Astrocyte of the cerebellum (primary cell): ENCODE measurements at places on chromosomes 7 and 10.

GRCh38 chr7:44884621-44885393, 523 bp downstream of the PURB start:
- no peak for DNase-seq

- DNase-seq: no peak
Observed at GRCh38 chr10:65571011-65571570, 1354.7 kb upstream of the LRRTM3 start.

GRCh38 chr10:79132681-79133381, 64.1 kb downstream of the ZMIZ1 start:
- no peak for DNase-seq

- no peak for DNase-seq
Observed at GRCh38 chr7:157126921-157127320, 11.8 kb upstream of the UBE3C start.

DNA sequence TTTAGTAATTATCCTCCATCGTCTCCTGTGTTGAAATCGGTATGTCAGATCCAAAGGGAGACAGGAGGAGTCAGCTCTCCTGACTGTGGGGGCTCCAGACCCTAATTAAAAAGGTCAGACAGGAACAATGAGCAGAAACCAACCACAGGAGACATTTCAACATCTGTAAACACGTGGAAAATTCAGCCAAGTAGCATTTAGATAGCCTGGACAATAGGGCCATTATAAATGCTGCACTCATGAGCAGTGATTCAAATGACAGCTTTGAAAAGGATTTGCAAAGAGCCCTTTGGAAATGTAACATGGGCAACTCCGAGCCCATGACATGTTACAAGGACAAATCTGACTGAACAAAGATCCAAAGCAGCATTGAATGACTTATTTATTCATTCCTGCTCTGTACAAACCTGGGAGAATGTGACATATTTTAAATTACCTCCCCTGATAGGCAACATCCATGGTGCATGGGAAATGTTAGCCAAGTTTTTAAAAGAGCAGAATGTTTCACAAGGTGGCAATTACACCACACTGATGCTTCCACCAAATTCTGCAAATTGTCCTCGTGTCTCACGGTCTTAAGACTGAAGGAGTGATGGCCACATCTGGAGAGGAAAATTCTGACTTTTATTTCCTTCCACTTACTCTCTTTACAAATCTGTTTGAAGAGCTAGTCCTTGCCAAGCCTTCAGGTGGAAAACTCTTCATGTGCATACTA, 113.3 kb upstream of the KMT2E start:
- DNase-seq: no peak

DNA sequence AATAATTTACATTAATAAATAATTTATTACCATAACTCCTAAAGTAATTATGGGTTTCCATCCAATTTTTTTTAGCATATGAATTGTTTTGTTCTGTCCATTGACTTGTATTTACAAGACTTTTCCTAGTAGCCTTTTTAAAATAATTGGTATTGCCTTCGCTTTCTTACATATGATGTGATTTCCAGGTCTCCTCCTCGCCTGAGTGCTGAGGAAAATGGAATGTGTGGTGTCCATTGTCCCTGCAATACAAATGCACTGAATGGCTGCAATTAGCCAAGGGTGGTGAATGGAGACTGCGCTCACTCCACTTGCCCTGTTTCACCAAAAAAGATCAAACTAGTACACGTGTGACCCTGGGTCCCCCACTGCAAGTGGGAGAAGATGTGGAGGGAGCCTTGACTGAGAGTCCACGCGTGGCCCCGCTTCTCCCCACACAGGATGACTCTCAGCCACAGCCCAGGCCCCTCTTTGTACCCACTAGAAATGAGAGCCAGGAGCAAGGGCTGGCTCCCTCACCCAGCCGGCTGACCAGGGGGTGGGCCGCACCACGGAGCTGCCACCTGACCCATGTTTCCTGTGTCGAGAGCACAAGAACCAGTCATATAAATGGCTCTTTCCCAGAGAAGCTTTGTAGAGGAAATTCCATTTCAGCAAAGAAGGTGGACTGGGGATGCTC, 52.6 kb downstream of the FAM53B start:
- DNase-seq: no peak

- peak; percentile 24 for DNase-seq
Observed at GRCh38 chr10:53839440-53840039, 961.5 kb downstream of the PCDH15 start.
